ENCODE measurements at places on chromosomes 11 and 22.

DNA sequence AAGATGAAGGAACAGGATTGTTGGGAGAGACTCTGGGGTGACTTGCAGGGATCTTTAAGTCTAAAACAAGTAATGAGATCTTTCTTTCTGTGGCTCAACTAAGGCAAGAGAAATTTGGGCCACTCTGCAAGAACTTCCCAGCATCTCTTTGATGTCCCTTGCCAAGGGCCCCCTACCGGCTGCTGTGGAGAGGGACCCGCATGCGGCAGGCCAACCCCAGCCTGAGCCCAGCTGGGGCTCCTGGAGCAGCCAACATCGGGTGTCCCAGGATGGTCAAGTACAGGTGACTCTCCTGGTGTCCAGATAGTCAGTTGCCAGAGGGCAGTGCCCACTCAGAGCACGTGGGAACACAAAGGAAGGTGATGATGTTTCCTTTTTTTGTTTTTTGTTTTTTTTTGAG is 363.2 kb downstream of the TBC1D22A start:
- DNase-seq = no peak

GRCh38 chr11:1012740-1013630 is 23.5 kb downstream of the MUC6 start:
- no peak for DNase-seq

DNA sequence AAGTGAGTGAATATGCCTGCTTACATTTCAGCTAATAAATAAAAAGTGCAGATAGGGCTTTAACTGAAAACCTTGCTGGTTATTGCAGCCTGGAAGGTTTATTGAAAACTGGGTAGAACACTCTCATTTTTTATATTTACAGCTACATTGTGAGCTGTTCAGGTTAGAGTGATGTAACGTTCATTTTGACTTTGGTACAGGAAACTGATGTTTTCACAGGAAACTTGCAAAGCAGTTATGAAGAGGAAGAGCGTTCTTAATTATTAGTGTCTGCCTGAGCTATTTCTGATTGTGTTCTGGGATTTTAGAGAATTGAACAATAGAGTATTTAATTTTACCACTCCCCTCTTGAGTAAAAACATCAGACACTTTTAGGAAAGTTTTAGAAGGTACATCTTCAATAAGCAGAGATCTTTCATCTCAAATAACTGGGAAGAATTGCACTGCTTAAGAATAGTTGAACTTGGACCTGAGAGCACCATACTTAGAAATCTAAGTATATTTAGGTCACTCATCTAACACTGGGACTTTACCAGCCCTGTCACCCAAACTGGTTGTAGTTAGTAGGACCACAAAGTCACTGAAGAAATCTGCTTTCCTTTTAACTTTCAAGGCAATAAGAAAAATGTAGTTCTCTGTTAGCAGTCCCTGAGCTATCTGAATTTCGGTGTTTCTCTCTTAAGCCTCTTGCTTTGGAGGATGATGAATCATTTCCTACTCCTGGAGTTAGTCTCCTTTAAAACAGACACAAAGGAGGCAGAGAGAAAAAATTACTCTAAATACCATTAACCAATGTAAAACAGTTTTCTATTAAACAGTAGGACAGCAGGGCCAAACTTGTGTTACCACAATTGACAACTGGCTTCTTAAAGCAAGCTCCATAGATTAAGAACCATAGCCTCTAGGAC is 128.6 kb upstream of the DDI1 start:
- DNase-seq = no peak

- no peak for DNase-seq
These were observed 197.9 kb upstream of the ANO3 start for GRCh38 chr11:26134053-26134452.

- no peak for DNase-seq
These were observed 327.1 kb downstream of the FAM181B start for GRCh38 chr11:82406611-82407010.

GRCh38 chr22:26823966-26824365 is 166.6 kb downstream of the MIAT start:
- no peak for DNase-seq

- no peak for DNase-seq
These were observed 999 bp downstream of the FGF3 start for GRCh38 chr11:69818231-69818602.

- no peak for DNase-seq
These were observed 385.9 kb upstream of the API5 start for GRCh38 chr11:42925916-42926315.

GRCh38 chr11:5339771-5340322 is 3.5 kb downstream of the OR51B5 start:
- no peak for DNase-seq

- no peak for DNase-seq
These were observed 132.8 kb downstream of the KCNC1 start for GRCh38 chr11:17867341-17867740.

- no peak for DNase-seq
These were observed 70.6 kb downstream of the ZBTB16 start for GRCh38 chr11:114130115-114130576.

GRCh38 chr11:71302911-71303310 is 50.5 kb upstream of the SHANK2 start:
- DNase-seq = no peak

- DNase-seq = no peak
These were observed 59.7 kb upstream of the RAG2 start for GRCh38 chr11:36657610-36658267.

- no peak for DNase-seq
These were observed 61.7 kb downstream of the LARGE2 start for GRCh38 chr11:45984192-45984591.

GRCh38 chr22:19807914-19808872 is 46.5 kb downstream of the GNB1L start:
- no peak for DNase-seq

DNA sequence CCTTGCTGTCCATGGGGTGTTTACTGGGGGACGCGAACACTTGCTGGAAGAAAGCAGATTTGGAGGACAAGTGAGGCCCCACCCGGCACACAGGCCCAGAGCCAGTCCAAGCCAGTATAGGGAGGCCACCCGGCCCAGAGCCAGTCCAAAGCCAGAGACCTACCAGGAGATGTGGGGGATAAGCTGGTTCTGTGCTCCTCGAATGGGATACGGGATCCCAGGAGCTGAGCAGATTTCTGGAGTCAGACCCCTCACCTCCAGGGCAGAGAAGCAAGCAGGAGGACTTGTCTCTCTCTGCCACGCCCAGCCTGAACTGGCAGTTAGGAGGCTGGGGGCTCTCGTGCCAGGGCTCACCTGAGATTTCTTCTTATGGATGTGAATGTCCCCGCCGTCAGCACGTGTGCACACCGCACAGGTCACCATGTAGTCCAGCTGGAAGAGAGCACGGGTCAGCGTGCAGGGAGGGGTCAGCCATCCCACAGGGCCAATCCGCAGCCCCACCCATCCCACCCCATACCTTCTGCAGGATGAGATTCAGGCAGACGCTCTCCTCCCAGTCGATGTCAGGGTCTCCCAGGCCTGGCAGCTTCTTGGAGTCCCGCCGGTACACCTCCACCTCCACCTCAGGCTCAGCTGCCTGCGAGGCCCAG is 35.3 kb downstream of the KIAA0930 start:
- DNase-seq = no peak
